Left lobe of liver (tissue), 2 donors: ENCODE measurements at places on chromosomes 5 and 9.

DNA sequence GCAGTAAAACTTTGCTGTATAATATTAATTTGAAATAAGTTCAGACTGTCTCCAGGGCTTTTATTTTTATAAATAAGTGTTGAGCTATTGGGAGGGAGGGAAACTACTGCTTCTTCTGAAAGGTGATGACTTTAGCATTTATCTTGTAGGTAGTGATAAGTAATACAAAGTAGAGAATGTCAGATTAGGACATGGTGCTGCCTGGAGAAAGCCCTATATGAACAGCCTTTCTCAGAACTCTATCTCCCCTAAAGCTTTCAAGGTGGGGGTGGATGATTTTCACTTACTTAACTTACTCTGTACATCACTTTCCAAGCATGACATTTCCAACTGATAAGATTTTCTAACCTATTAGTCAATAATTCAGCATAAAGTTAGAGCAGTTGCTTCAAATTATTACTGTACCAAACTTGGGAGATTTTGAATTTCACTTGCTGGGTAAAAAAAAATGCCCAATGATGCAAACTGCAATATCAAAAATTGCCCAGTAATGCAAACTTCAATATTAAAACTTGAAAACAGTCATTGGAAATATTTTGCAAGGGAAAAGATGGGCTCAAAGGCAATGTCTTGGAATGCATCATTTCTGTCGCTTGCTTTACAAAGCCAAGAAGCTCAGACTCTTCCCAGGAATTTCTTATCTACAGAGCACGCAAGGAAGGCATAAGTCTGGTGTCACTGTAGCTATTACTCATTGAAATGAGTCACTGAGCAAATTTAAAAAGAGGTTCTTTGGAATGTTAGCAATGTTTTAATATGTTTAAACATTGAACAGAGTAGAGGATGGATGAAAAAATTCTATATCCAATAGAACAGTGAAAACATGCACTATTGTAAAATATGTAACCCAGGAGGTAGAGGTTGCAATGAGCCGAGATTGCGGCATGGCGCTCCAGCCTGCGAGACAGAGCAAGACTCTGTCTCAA, 569.5 kb downstream of the PSAT1 start:
- no peak for DNase-seq

- no peak for DNase-seq
Measured at GRCh38 chr9:19885608-19886007, 96.8 kb upstream of the SLC24A2 start.

- no peak for DNase-seq
Measured at GRCh38 chr5:148255456-148255855, 13.1 kb upstream of the SPINK13 start.

DNA sequence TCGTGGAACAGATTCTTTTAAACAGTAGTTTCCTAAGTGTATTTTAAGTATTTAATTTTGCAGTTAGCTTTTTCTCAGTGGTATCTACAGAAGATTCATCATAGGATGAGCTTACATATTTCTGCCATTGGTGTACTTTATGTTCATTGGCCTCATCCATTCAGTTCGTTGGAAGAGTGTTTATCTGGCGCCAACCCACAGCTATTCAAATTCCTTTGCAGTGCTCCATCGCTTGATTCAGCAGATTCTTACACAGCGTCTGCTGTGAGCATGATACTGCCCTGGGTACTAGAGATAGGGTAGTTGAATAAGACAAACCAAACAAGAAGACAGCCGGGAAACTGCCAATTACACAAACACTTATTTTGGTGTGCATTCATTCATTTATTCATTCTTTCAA, 55.1 kb downstream of the NUP214 start:
- no peak for DNase-seq

GRCh38 chr5:138755084-138755748, 2.0 kb downstream of the CTNNA1 start:
- DNase-seq, result no peak

DNA sequence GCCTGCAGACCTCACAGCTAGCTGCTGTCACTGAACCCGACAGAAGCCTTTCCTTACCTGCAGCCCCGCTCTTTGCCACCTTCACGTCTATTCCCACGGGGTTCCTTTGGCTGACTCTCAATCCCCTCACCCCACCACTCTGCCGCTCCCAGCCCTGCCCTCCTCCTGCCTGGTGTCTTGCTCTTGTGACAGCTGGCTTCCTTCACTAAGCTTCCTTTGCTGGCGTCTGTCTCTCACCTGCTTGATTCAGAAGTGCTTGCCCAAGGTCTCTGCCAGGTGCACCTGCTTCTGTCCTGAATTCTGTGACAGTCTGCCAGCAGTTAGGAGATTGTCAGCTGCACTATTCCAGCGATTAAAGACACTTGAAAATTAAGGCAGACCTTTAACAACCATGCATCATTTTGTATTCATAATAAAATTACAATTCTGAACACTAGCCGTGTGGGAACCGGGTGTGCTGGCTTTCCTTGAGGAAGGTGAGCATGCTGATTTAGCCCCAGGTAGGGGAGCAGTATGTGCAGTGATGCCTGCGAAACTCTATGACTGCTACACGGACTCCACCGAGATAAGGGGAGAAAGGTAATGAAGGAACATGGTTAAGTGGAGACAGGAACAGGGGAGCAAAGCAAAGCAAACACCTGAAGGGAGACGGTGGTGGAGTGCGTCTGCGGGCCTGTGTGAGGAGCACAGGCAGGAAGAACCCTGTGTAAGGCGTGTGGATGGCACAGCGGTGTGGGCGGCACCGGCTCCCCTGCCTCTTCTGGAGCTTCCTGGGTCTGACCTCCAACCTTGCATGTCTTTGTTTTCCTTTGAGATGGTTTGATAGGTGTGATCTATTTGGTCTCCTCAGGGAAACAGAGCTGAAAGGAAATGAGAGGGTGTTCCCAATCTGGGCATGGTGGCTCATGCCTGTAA, 80.1 kb upstream of the CACNA1B start:
- DNase-seq, result no peak

- DNase-seq, result no peak
Measured at GRCh38 chr9:77843871-77844155, 187.8 kb downstream of the GNAQ start.

DNA sequence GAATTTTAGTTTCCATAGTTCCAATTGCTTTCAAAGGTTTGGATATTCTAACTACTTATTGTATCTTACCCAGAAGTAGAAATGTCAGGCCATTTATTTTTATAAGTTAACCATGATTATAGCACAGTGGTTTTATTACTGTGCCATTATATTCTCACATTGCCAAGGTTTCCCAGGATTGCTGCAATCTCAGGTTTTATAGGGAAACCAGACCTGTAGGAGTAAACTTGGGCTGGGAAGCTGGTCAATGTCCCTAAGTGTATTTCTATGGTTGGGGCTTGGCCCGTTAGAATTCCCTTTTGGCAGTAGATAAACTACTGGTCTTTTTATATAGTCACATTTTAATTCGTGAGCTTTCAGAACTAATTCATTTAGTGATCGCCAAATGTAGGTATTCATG, 396.6 kb upstream of the KCNN2 start:
- DNase-seq, result no peak

DNA sequence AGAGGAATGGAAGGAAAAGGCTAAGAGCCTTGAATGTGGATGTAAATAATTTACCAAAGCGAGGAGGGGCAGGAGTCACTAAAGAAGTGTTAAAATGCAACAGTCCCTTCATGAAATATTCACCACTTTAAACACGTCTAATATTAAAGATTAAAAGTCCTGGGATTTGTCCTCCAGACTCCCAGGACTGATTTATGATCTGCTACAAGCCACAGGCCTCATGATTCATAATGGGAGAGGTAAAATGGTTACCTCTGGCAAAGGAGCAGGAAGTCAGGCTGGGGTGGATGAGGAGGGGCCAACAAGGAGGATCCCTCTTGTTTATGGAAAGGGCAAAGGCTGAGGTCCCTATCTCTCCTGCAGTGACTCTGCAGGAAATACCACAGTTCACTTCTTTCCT, 292.4 kb downstream of the TRIM32 start:
- DNase-seq, result no peak

- no peak for DNase-seq
Measured at GRCh38 chr5:143931986-143932385, 120.0 kb downstream of the HMHB1 start.

DNA sequence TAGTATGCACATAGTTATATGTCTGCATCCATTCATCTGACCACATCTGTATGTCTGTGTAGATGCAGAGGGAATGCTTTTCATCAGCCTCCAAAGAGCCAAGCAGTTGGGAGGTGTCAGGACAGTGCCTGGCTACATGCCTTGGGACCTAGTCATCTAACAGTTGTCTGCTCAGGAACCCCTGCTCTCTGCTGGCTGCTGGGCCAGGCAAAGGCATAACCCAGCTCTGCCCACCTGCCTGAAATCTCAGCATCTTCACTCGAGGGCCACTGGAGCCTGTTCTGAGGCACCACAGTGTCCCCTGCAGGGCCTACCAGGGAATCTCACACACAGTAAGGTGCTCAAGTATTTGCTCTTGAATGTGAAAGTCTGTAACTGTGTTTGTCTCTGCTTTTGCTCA, 3.7 kb downstream of the C9orf50 start:
- DNase-seq, result no peak

DNA sequence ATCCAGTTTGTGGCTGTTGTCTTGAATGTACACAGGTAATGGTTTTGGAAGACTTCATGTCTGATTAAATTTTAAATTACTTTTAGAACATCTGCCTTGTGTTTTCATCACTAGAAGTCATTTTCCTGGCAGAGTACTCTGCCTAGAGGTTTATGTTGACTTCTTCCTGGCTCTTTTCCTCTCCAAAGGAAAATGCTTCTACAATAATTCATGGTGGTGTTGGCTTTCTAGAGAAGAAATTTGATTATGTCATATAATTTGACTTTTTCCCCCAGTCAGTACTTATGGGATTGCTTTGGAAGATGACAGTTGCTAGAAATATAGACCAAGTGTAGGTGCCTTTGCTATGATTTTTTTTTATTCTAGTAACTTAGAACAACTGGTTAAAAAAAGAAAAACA, 46.8 kb downstream of the F2RL2 start:
- DNase-seq, result no peak

DNA sequence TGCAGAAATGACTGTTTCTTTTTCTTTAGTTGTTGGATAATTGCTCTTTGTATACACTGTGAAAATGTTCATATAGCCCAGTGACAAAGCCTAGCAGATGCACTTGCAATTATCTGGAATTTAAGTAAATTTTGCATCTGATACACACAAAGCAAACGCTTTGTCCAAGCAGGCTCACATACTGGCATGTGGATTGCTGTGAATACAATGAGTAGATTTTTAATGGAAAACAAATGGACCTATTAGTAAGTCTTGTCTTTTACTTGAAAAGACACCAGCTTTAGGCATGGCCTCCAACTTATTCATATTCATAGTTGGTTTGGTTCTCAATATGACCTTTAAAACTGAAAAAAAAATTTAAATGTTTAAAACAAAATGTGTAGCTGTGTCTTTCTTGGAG, 1299.8 kb upstream of the WWC1 start:
- DNase-seq, result no peak

DNA sequence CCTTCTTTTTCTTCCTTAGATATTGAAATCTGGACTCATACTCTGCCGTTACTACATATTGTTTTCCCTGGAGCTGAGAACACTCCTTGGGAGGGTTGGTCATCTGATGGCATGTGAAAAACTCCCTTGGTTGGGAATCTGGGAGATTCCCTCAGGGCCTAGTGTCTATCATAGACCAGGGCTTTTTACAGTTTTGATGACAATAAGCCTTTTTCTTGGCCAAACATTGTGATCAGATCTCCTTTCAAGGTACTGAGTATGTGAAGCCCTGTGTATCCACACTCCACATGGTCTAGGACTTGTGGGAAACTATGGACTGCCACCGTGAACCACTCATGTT, 32.9 kb downstream of the TMEM252 start:
- DNase-seq, result no peak

- DNase-seq, result no peak
Measured at GRCh38 chr5:153809166-153809565, 229.5 kb downstream of the FAM114A2 start.

GRCh38 chr5:140219068-140219991, 44.3 kb downstream of the CYSTM1 start:
- DNase-seq, result peak; percentile 70

DNA sequence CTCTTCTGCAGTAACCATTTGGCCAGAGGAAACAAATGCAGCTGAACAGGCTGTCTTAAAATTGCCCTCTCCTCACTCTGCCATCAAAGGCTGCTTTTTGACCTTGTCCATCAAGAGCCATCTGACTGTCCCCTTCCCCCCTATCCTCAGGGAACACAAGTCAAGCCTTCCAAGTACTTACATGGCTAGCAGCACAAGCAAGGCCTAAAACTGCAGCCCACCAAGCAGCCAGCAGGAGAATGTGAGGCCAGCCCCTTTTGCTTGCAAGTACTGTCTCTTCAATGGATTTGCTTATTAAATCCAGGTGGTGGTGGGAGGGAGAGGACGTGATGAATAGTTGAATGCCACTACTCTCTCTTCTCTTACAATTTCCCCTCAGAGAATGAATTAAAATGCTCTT, 83.5 kb downstream of the HTR1A start:
- DNase-seq, result no peak
